Left ventricle myocardium superior (tissue), 1 donor: ENCODE measurements at places on chromosomes 13 and 19. TPM values are rescaled to one million over a fixed set of nuclear protein-coding genes. Genes with fewer than 3 reads are reported as not detected.

GRCh38 chr13:114020750-114021463, 47.0 kb upstream of the C13orf46 start:
- DNase-seq = peak; percentile 19

- DNase-seq = peak; percentile 50
Observed at GRCh38 chr19:17424743-17425365, 5.0 kb downstream of the MVB12A start.

Gene ZNF43
- total RNA-seq = 4.4 TPM

DNA sequence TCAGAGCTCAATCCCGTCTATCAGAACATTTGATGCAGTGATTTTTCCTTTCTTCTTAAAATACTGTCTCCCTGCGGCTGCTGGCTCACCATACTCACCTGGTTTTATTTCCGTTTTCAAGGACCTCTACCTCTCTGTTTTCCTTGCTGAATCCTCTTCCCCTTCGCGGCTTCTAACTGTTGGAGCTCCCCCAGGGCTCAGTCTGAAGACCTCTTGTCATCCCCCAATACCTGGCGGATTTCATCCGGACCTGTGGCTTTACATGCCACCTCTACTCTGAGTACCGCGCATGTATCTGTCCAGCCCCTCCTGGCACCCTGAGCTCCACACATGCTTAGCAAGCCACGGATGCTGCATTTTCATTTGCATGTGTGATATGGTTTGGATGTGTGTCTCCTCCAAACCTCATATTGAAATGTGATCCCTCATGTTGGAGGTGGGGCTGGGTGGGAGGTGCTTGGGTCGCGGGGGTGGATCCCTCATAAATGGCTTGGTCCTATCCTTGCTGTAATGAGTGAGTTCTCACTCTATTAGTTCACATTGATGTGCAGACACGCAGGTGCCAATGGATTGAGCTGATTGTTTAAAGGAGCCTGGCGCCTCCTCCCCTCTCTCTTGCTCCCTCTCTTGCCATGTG, 106.2 kb upstream of the LSM14A start:
- DNase-seq = no peak

DNA sequence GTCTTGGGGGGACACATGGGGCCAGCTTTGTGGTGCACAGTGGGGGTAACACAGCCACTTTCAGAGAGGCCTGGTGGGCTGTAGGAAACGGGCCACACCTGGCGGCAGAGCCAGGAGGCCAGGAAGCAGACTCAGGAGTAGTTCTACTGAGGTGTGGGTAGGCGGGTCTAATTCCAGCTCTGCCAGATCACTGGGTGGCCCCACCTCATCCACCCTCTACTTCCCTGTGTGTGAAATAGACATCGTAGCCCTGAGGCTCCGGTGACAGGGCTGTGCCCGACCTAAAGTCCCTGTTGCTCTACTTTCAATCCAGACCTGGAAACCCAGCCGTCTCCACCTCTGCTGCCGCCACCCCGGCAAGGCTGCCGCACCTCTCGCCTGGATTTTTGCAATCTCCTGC, 4.0 kb downstream of the NKPD1 start:
- DNase-seq = no peak

DNA sequence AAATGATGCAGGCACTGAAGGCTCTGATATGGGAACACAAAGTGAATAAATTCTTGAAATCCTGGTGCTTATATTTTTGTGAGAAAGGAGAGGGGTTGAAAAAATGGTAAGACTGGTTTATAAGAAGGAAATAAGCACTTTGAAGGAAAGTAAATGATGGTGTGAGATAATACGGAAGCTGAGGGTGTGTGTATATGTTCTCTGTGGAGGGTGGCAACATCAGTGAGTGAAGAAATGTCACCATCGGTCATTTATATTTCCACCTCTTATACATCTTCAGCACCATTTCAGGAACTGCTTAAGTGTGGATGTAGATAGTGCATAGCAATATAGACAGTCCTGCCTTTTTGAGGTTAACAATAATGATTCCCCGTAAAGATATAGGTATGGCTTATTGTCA, 17.5 kb downstream of the ZNF136 start:
- DNase-seq = no peak

Gene TMEM161A
- 24.7 TPM for total RNA-seq

DNA sequence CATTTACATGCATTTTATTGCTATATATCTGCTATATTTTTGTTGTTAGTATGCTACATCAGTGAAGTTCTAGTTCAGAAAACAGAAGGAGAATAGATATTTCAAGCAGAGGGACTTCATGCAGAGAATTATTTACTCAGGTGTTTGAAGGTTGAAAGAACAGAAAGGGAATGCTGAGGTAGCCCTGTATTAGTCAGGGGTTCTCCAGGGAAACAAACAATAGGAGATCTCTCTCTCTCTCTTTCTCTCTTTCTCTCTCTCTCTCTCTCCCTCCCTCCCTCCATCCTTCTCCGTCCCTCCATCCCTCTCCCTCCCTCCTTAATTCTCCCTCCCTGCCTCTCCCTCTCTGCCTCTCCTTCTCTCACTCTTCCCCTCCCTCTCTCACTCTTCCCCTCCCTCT, 114.3 kb upstream of the TDRD3 start:
- DNase-seq = no peak

DNA sequence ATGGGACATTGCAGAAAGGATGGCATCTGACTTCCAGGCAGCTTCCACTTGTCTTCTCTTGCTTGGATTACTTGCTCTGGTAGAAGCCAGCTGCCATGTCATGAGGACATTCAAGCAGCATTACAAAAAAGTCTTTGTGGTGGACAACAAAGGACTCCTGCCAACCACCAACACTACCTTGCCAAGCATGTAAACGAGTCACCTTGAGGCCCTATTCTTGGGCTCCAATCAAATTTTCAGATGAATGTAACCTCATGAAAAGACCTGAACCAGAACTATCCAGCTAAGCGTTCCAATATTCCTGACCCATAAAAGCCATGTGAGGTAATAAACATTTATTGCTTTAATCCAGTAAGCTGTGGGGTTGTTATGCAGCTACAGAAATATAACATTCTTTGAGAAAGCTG, 12.5 kb downstream of the PROSER1 start:
- no peak for DNase-seq

- no peak for DNase-seq
Observed at GRCh38 chr19:53898636-53899341, 10.3 kb upstream of the CACNG7 start.

GRCh38 chr19:49746206-49746958, 16.7 kb downstream of the TSKS start:
- peak; percentile 65 for DNase-seq

DNA sequence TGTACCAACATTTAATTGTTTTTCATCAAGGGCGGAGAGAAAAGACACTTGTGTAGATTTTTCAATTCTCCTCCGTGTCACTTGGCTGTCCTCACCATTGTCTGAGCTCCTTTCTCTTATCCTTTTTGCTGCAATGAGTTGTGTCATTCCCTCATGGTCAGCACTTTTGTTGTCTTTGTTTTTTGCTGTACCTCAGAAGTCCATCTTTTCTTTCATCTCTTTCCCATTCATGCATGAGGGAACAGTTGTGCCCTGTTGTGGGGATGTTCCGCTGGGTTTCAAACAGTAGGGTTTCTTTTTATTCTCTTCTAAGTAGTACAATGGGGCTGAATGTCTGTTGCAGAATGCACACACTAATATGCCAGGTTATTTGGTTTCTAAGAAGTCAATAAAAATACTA, 222.6 kb downstream of the TM9SF2 start:
- no peak for DNase-seq

DNA sequence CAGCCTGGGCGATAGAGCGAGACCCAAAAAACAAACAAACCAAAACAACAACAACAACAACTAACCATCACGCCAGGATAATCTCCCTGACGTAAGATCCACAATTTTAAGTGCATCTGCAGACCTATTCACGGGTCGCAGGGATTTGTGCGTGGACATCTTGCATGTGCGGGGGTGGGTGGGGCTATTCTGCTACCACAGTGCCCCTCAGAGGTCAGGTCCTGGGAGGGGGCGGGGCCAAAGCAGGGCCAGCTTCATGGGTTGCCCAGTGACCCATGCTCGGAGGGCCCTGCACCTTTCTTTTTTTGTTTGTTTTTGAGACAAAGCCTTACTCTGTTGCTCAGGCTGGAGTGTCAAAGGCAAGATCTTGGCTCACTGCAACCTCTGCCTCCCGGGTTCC, 2.6 kb upstream of the CDC42EP5 start:
- no peak for DNase-seq

Gene HOOK2
- 44.9 TPM for total RNA-seq

Gene FXYD3
- 3.1 TPM for total RNA-seq

Gene KPNA3
- total RNA-seq = 61.8 TPM

DNA sequence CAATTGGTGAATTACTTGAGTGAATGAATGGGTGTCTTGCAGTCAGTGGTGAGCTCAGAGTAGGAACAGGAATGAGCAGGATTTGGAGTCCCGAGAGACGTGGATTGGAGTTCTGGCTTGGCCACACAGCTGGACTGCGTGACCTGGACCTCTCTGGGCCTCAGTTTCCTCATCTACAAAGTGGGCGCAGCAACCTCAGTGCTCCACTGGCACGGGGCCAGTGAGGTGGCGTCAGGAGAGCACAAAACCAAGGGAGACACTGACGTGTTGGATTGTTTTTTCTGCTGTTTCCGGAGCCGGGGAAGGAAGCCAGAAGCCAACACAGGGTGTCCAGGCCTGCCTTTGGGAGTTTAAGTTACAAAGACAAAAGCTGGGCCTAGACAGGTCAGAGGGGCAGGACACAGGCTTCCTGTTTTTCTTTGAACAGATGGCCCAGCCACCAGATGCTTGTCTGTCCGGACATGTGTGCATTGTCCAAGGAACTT, 6.5 kb upstream of the DOCK6 start:
- peak; percentile 85 for DNase-seq

Gene PGLYRP2
- not detected for total RNA-seq

GRCh38 chr13:40920826-40921225, 98.3 kb downstream of the ELF1 start:
- no peak for DNase-seq

GRCh38 chr19:10364644-10365043, 15.7 kb downstream of the TYK2 start:
- DNase-seq = no peak

Gene KLK8
- total RNA-seq = not detected

DNA sequence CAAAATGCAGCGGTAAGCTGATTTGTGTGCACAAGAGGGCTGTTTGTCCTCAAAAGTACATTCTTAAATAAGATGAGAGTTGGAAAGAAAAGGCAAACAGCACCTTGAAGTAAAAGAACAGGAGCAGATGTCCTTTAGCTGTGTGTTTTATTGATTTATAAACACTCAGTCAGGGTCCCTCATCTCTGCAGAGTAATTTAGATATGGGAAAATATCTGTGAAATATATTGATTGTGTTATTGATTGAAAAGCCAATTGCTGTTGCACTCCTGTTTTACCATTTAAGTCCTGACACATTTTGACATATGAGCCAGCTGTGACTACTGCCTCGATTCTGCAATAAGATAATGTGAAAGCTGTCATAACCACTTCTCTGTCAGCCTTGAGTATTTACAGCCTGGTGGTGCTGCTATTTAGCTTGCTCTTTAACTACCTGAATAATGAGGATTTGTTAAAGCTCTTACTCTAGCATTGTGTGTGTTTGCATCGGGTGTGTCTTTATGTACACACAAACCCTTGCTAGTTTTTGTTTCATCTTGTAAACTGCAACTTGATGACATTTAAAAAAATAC, 550.1 kb downstream of the DACH1 start:
- no peak for DNase-seq

DNA sequence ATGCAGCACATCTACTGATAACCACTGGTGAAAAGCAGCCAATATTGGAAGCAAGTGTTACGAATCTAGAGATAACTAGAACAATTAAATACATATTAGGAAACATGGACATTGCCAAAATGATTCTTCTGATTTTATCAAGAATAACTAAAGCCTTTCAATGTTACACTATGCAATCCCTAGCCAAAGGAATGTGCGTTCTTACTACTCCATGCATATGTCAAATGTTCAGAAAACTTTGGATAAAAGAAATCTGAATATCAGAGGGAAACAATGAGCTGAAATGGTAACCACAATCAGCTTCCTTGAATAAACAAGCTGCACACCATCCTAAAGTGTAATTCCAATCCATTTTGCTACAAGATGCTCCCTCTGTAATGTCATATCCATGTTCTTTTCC, 951 bp upstream of the POSTN start:
- no peak for DNase-seq

DNA sequence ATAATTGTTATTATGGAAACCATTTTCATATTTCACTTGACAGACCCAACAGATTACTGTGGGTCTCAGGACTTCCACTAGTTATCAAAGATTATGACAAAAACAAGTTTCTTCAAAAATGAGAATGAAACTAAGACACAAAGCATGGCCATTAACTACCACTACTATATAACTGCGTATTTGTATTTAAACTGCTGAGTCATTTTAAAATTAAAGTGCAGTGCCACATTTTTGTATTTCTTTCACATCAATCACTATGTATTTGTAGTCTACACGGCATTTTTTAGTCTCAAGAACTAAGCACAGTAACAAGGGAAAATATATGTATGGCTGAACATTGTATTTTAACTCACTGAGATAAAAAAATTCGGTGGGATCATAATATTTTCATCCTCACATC, 10.1 kb upstream of the KLF12 start:
- no peak for DNase-seq

DNA sequence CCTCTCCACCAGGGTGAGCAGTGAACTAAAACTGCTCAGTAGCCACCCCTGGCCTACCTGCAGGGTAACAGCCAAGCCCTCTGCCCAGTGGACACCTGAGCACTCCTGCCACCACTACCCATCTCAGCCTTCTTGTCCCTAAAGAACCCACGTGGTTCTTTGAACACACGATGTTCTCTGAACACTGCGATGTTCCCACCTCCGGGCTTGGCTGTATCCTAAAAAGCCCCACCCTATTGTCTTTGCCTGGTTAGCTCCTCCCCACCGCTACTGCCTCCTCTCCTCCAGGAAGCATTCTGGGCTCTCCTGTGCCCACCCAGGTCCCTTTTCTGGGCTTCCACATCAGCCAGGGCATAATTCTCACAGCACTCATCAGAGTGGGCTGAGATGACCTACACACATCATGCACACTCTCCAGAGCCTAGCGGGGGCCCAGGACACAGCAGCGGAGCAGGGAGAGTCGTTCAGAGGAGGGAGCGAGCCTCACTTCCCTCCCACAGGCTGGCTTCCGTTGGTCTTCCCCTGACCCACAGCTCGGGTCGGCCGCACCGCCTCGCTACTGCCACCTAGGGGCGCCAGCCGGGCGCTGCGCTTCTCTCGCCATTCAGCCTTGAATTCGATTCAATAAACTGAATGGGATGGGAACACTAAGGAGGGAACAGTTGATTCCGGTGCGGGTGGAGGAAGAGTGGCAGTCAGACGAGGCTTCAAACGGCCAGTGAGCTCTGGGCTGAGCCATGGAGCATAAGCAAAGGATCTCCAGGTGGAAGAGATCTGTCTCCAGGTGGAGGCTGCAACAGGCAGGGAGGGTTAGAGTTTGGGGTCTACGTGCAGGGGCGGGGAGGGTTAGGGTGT, 3.2 kb downstream of the ELAVL1 start:
- DNase-seq = peak; percentile 90
